ENCODE measurements at places on chromosomes 7 and 10.

DNA sequence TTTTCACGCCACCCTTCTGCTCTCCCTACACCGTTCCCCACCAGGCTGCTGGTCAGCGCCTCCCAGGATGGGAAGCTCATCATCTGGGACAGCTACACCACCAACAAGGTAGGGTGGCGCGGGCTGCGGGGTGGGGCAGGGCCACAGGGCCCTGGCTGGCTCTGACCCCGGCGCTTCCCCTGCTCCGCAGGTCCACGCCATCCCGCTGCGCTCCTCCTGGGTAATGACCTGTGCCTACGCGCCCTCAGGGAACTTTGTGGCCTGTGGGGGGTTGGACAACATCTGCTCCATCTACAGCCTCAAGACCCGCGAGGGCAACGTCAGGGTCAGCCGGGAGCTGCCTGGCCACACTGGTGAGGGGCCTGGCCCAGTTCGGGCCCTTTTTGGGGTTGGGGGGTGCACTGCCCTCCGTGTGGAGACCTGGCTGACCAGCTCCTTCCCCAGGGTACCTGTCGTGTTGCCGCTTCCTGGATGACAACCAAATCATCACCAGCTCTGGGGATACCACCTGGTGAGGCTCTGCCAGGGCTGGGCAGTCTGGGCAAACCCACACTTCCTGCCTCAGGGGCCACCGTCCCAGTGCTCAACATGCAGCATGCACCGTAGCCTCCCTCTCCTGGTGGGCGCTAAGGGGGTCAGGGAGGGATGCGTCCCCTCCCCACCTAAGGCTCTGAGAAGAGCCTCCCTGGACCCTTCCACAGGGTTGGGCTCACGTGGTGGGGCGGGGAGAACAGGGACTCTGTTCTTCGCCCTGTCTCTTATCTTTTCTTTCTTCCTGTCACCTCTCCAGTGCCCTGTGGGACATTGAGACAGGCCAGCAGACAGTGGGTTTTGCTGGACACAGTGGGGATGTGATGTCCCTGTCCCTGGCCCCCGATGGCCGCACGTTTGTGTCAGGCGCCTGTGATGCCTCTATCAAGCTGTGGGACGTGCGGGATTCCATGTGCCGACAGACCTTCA is 4.0 kb downstream of the GNB2 start:
- DNase-seq, result no peak

- DNase-seq, result no peak
Observed at GRCh38 chr7:11540271-11540761, 291.7 kb downstream of the THSD7A start.

DNA sequence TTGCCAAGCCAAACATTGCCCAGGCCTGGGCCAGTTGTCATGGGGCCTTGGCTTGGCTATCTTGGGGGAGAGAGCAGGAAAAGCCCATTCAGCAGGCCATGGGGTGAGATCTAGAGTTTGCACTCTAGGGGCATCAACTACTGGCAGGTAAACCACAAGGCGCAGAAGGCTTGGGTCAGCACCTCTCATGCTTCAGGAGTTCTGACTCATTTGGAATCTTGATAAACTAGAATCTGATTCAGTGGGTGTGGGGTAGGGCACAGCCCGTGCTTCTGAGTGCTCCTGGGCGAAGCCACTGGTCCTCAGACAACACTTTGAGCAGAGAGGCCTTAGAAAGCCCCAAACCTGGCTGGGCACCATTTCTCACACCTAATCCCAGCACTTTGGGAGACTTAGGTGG is 81.1 kb downstream of the RGS10 start:
- no peak for DNase-seq

- DNase-seq, result no peak
Observed at GRCh38 chr7:86411814-86412213, 231.9 kb upstream of the GRM3 start.

DNA sequence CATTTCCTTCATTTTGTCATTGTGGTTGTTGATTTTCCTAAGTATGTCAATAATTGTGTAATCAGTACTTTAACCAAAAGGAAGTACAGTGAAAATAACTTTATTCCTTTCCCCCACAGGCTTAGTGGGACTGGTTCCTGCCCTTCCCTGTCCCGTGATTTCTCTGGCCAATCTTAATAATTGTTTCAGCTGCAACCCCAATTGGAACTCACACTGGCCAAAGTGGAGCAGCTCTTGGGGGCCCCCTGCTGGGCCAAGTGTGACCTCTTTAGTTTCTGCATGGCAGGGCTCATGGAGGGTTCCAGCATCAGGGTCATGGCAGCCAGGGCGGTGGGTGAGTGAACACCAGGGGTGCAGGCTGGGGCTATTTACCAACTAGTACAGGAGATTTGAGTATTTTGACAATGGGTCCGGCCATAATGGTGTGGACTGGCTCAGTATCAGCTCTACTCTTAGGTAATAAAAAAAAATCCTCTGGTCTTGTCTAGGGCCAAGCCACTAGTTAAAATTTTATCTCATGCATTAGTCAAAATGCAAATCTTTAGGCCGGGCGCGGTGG is 31.7 kb downstream of the CYCS start:
- peak; percentile 43 for DNase-seq

DNA sequence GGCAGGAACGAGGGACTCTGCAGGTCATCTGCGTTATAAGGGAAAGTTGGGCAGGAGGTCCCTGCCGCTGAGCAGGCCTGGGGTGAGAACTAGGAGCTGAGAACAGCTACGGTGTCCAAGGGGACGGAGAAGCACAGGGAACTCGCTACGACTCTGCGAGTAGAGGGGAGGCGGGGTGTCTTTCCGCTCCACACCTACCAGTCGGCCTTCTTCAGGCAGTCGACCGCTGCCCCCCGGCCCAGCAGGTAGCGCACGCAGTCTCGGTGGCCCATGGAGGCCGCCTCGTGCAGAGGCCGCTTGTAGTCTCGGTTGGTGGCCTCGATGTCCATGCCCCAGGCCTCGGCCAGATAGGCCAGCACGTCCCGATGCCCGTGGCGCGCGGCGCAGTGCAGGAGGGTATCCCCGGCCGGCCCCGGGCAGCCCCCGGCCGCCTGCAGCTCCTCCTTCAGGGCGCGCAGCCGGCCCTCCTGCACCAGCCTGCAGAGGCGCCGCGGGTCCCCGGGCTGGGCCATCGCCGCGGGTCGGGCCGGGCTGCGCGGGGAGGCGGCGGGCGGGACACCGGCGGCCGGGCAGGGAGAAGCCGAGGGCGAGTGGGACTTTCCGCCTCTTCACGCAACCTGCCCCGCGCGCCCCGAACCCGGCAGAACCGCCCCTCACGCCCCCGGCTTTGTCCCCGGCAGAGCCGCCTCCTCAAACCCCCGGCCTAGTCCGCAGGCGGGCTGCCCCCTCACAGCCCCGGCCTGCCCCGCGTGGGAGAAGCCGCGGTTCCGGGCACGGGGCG is 660 bp downstream of the ANKRD16 start:
- no peak for DNase-seq
